PC-9 (cell line): ENCODE measurements at places on chromosomes 16 and 17.

- DNase-seq: peak; percentile 29
These were observed 28.5 kb downstream of the STAT5B start for GRCh38 chr17:42247734-42248133.

- DNase-seq: no peak
These were observed 8.8 kb upstream of the JPT1 start for GRCh38 chr17:75163074-75163473.

DNA sequence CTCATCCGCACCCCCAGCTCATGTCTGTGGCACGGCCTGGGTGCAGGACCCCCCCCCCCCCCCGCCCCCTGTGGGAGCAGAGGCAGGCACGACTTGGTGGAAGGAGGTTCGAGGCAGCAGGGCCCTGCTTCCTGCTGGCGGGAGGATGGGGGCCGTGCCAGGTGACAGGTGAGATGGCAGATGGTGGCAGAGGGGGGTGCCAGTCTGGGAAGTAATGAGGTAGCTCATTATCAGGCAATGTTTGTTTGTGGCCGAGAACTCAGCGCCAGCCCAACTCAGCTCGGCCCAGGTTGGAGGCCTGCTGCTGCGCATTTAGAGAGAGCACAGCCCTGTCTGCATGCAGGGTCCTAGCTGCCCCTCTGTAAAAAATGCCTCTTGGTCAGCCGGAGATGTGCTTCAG is 40.1 kb upstream of the JPH3 start:
- DNase-seq: no peak

- no peak for DNase-seq
These were observed 3.5 kb upstream of the UQCC4 start for GRCh38 chr16:1424028-1424427.

DNA sequence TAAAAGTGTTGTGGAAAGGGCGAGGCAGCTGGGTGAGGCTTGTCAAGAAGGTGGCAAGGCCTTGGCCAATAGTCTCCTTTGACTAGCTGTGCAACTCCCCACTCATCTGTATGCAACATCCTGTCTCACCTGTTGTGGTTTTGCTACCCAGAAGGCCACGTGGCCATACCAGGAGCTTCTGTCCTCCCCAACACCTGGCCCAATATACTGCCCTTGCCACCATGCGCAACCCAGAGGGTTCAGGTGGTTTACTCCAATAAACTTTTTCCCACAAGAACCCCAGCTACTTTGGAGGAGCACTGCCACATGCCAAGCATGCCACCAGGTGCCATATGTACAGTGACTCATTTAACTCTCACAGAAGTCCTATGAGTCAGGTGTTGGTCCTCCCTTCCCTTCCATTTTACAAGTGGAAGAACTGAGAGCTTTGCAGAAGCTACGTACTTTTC is 10.2 kb downstream of the MYO19 start:
- peak; percentile 42 for DNase-seq

DNA sequence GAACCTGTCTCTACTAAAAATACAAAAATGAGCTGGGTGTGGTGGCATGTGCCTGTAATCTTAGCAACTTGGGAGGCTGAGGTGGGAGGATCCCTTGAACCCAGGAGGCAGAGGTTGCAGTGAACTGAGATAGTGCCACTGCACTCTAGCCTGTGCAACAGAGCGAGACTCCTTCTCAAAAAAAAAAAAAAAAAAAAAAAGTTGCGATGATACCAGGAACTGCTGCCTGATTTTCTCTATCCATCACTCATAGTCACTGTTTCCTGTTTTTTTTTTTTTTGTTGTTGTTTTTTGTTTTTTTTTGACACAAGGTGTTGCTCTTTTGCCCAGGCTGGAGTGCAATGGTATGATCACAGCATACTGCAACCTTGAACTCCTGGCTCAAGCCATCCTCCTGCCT is 59.2 kb downstream of the ABCC1 start:
- no peak for DNase-seq

DNA sequence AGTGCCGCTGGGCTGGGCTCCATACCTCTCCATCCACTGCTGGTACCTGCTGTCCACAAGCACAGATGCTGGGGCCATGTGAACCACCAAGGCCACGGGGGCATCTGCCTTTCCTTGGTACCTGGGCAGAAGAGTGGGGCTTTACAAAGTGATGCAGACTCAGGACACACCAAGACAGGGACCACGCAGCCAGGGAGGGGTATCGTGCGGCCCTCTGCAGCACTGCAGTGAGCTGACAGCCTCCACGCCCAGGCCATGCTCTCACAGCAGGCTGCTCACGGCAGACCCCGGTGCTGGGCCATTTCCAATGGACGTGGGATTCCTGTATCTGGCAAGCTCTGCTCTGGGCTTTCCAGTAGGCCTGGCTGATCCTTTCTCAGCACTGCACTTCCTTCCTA is 14.4 kb downstream of the ELAC2 start:
- no peak for DNase-seq

DNA sequence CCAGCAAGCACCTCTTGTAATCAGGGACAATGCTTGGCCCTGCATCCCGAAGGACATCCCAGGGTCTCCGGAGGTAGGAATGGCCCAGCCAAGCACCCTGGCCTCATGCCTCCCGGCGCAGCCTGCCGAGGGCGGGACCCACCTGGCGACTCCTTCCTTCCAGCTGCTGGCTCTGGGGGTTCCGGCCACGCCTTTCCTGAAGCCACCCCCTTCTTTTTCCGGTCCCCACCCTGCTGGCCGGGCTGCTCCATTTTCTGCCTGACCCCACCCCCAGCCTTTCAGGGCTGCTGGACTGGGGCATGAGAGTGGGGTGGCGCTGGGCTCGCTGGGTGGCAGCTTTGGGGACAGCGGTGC is 22.5 kb upstream of the CIBAR2 start:
- no peak for DNase-seq

- DNase-seq: no peak
These were observed 732 bp downstream of the PNPO start for GRCh38 chr17:47942096-47942510.

DNA sequence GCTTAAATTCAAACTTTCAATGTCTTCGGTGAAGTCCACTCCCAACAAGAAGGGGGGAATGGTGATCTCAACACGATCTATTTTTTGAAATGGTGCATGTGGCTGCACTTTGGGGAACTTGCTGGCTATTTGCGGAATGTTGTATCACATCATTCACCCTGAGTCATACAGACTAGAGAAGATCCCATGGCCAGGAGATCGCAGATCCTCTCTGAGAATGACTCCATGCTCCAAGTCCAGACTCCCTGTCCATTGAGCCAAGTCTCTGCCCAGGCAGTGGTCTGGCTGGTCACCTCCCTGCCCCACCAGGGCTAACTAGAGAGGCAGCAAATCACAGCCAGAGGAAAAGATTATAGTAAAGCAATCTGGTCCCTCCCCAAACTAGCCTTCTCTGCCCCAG is 120.6 kb downstream of the XYLT1 start:
- no peak for DNase-seq

- DNase-seq: no peak
These were observed 13.6 kb downstream of the CCDC92B start for GRCh38 chr17:2735896-2736295.

GRCh38 chr16:2485811-2486507 is 11.0 kb downstream of the TBC1D24 start:
- no peak for DNase-seq

- no peak for DNase-seq
These were observed 32.5 kb downstream of the CD300LF start for GRCh38 chr17:74680213-74680612.

GRCh38 chr17:62611292-62611691 is 16.2 kb upstream of the MRC2 start:
- DNase-seq: no peak

- DNase-seq: no peak
These were observed 5.9 kb upstream of the METTL16 start for GRCh38 chr17:2517539-2517938.

GRCh38 chr17:82314012-82314726 is 3.2 kb downstream of the CD7 start:
- DNase-seq: no peak

DNA sequence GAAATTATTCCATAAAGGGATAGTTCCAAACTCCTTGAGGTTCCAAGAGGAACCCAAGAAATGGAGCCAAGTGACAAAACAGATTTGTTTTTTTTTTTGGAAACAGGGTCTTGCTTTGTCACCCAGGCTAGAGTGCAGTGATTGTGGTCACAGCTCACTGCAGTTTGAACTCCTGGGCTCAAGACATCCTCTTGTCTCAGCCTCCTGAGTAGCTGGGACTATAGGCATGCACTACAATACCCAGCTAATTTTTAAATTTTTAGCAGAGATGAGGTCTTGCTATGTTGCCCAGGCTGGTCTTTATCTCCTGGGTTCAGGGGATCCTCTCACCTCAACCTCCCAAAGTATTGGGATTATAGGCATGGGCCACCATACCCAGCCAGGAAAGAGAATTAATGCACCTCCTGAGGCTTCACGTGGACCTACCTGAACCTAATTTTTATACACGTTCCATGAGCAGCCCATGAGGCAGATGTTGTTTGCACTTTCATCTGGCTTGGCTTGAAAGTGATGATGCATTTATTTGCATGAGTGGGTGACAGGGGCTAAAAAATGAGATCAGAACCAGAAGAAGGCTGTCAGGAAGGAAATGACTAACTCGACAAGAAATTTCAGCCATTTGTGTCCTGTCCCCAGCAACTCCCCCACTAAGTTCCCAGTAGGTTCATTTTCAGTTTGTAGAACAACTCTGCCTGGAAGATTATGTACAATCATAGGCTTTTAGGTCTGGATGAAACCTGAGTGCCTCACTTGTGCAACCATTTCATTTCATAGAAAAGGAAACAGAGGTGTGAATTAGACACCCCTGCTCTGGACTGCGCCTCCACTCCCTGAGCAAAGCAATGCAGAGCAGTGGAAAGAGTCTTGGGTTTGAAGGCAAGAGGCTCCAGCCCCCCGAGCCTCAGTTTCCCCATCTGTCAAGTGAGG is 10.3 kb upstream of the IRF8 start:
- DNase-seq: peak; percentile 48

GRCh38 chr16:19817122-19817521 is 67.5 kb downstream of the GPRC5B start:
- no peak for DNase-seq

- no peak for DNase-seq
These were observed 7.1 kb upstream of the ZNF747 start for GRCh38 chr16:30541502-30542329.

DNA sequence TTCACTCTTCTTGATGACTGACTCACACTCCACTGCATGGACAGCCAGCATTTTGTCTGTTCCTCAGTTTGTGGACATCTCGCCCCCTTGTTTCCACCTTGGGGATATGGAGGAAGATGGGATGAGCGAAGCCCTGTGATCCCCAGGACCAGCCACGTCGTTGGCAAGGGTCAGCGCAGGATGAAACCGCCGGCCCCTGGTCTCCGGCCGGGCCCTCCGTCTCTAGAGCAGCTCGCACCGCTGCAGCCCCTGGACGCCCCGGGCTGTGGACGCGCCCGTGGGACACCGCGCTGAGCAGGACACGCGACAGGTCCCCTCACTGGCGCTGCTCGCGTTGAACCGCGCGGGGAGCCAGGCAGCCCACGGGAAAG is 604 bp upstream of the ZC3H18 start:
- DNase-seq: no peak

GRCh38 chr17:75774471-75774990 is 9.5 kb upstream of the GALK1 start:
- no peak for DNase-seq

GRCh38 chr16:1125471-1125870 is 27.4 kb upstream of the CACNA1H start:
- DNase-seq: peak; percentile 36

- DNase-seq: no peak
These were observed 5.1 kb downstream of the RNF112 start for GRCh38 chr17:19415806-19416775.

DNA sequence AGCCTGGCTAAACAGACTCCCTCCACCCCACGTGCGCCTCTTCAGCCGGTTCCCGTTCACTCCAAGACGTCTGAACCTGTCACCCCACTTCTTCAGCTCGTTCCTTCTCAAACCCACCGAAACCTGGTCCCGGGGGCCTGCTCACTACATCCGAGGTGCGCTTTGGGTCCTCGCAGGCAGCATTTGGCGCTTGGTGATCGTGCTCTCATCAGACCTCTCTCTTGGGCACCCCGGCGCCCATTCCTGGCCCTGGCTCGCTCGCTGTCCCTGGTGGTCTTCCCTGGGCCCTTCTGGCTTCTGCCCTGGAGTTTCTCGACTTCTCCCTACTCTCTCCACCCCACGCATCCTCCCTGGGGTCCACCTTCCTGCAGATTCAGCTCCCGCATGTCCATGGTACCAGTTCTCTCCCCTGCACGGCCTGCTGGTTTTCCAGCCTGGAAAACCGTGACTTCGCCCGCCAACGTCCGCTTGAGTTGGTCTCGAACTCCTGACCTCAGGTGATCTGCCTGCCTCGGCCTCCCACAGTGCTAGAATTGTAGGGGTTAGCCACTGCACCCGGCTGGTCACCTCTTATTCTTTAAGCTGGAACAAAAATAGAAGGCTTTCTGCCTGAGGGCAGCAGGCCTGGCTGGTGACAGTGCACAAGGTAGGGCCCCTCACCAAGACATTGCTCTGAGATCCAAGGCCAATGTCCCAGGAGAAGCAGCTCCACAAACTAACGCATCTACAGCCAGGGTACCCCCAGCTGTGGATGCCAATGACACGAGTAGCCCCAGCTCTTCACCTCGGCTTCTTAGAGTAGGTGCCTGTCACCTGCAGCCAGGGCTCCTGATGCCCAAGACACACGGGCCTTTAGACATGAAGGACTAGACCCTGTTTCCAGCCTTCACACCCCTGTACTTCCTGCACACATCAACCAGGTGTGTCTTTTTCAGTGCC is 1.1 kb upstream of the MEAK7 start:
- DNase-seq: peak; percentile 52

DNA sequence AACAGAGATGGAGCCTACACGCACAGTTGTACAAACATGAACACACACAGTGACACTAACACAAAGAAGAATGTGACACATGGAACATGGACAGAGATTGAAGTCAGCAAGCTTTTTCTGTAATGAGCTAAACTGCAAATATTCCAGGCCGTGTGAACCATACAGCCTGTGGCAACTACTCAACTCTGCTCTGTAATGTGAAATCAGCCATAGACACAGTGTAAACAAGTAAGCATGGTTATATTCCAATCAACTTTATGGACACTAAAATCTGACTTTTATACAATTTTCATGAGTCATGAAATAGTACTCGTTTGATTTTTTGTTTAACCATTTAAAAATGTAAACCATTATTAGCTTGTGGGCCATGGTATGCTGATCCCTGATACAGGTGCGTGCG is 120.2 kb downstream of the SMG6 start:
- no peak for DNase-seq

DNA sequence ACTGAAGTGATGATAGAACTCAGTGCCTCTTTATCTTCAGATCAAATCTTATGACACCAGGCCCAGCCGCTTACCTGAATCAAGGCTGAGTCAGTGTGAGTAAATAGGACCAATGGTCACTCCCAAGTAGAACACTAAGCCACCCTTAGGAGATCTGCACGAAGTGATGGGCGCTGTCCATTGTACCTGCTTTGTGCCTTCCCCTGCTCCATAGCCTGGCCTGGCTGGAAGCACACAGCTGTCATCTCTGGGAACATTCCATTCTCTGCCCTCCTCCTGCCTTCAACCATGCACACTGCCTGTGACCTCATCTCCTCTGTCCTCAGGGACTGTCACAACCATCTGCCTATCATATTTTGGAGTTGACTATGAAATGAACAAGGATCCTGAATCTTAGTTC is 279.5 kb upstream of the ASIC2 start:
- no peak for DNase-seq
